ENCODE measurements at places on chromosomes 12 and 14.

DNA sequence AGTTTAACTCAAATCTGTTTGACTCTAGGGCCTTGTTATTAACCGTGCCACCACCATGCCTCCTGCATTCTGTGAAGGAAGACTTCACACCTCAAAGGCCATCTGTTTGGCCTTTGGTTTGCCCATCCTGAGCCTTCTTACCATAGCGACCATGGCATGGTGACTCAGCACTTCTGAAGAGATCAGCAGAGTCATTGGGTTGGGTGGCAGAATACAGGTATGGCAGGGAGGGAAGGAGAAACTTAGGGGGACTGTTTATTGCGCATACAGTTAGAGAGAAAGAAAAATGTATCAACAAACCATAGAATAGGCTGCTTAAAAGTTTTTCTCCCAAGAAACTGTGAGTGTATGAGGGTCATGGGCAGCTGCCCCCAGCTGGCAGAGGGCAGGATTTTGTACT lies 49.2 kb downstream of the DAD1 start:
- no peak for DNase-seq

DNA sequence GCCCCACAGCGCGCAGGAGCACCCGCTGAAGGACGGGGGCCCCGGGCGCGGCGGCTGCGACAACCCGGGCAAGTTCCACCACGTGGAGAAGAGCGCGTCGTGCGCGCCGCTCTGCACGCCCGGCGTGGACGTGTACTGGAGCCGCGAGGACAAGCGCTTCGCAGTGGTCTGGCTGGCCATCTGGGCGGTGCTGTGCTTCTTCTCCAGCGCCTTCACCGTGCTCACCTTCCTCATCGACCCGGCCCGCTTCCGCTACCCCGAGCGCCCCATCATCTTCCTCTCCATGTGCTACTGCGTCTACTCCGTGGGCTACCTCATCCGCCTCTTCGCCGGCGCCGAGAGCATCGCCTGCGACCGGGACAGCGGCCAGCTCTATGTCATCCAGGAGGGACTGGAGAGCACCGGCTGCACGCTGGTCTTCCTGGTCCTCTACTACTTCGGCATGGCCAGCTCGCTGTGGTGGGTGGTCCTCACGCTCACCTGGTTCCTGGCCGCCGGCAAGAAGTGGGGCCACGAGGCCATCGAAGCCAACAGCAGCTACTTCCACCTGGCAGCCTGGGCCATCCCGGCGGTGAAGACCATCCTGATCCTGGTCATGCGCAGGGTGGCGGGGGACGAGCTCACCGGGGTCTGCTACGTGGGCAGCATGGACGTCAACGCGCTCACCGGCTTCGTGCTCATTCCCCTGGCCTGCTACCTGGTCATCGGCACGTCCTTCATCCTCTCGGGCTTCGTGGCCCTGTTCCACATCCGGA lies 1.4 kb downstream of the FZD10 start:
- peak; percentile 37 for DNase-seq

DNA sequence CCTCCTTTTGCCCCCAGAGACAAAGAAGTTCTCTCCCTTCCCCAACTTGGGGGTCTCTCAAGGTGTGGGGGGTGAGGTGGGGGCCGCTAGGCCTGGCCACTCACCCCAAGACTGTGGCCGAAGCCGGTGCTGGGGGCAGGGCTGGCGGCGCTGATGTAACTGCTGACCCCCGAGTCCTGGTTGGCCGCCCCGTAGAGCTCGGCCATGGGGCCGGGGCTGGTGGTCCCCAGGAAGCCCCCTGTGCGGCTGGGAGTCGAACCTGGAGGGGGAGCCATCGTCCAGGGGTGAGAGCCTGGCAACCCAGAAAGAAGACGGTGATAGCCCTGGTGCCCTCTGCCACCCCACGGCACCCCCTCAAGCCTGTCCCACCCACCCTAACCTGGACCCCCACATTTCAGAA lies 18.5 kb upstream of the PLA2G1B start:
- DNase-seq: no peak

DNA sequence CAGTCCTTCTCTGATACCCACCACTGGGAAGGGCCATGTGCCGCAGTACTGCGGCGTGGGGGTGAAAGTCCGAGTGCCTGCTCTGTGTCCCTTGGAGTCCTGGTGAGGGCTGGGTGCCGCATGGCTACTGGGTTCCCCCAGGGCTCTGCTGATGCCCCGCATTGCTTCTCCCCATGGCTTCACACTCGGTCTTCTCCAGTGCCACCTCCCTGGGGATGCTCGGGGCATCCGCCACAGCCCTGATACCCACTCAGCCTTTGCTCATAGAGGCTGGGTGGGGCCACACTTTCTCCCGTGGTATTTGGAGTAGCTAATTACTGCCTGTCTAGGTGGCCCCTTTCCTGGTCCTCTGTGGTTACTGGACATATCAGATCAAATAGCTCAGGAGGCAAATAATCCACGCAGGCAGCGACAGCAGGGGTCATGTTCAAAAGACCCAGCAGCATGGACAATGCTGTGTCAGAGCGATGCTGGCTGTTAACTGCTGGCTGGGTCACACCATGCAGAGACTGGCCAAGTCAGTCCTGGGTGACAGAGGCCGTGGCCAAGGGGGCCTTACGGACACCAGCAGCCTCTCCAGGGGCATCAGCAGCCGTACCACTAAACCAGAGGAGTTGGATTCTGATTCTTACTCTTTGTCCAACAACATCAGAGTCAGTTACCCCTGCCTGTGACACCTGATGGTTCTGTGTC lies 106.5 kb downstream of the ADGRD1 start:
- no peak for DNase-seq

GRCh38 chr12:98863167-98863566 lies 218.1 kb downstream of the APAF1 start:
- DNase-seq: no peak

DNA sequence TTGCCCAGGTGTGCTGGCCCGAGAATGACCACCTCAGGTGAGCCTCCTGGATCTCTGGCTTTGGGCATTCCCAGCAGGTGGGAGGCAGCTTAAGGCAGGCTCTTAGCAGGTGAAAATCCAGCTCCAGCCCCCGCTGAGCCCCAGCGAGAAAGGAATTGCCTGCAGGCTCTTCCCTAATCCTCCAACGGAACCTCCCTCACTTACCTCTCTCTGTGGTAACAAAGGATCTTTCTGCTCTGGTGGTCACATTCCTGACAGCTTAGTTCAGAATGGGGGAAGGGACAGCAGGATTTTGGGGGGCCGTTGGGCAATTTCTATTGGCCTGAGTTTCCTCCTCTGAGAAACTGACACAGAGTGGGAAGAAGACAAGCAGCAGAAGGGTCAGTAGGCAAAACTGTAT lies 116.0 kb upstream of the LHX5 start:
- no peak for DNase-seq

GRCh38 chr14:60636879-60637478 lies 12.3 kb downstream of the SIX1 start:
- no peak for DNase-seq

GRCh38 chr12:92921877-92922276 lies 7.2 kb downstream of the EEA1 start:
- DNase-seq: no peak

- no peak for DNase-seq
Measured at GRCh38 chr12:82694970-82695369, 8.3 kb downstream of the TMTC2 start.

GRCh38 chr12:42174978-42175377 lies 30.3 kb upstream of the GXYLT1 start:
- no peak for DNase-seq

GRCh38 chr14:65650826-65651225 lies 238.3 kb downstream of the FUT8 start:
- no peak for DNase-seq

GRCh38 chr14:38137005-38137404 lies 70.7 kb upstream of the SSTR1 start:
- no peak for DNase-seq

GRCh38 chr14:90661866-90662265 lies 154.4 kb downstream of the TTC7B start:
- no peak for DNase-seq

DNA sequence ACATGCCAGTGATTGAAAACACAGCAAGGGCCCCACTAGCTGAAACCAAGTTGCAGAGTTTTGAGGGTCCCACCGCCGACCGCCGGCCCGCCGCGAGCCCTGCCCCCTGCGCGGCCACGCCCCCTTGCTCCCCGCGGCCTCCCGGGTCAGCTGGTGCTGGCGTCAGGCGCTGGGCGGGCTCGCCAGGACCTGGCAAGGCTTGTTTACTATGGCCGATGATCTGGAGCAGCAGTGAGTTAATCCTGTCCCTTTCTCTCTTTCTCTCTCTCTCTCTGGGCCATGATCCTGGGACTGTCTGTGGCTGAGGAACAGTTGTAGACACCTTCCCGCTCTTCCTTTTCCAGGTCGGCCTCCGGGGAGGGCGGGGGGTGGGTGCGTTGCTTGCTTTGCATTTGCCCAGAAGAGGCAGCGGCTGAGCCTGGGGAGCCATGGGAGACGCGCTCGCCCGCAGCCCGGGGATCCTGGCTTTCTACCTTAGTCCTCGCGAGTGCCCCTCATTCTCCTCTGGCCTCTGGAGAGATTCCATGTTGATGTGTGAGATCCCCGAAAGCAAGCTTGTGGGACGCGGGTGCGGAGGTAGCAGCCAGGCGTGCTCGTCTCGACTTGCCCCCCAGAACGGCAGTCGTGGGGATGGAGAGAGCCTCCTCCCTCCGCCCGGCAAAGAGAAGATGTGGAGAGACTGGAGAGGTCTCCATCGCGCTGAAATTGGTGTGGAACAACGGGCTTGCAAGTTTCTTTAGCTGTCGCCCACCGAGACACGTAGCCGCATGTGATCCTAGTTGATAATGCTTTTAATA lies at the start of gene ABHD4:
TSS of gene ABHD4 (plus strand) at position 202 of the 797 bp plus-strand sequence. CDS start at position 209, 7 bp downstream.
- peak; percentile 85 for DNase-seq

- no peak for DNase-seq
Measured at GRCh38 chr14:33836203-33836899, 114.5 kb downstream of the EGLN3 start.

DNA sequence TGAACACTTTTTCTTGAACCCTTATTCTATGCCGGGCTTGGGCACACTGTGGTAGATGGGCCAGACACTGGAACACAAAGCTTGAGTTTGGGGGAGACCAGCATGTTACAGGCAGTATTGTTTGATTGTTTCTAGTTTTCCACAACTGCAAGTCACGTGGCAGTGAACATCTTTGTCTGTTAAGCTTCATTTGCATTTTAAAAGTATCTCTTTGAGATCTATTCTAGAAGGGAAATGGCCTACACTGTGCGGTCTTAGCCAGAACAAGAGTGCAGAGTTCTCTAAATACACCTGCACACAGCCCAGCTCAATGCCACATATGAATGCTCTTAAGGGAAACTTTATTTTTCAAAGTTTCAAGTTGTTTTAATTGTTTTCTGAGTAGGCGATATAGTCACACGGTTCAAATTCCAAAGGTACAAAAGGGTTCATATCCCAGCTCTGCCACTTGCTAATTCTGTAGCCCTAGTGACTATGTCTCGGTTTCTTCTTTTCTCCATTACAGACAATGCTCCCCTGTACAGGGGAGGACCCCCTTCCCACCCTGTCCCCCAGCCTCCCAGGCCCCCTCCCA lies 24.9 kb downstream of the RIN3 start:
- no peak for DNase-seq

GRCh38 chr14:63100552-63100951 lies 55.3 kb upstream of the KCNH5 start:
- DNase-seq: no peak

GRCh38 chr12:59615392-59616165 lies 19.8 kb downstream of the SLC16A7 start:
- DNase-seq: no peak

DNA sequence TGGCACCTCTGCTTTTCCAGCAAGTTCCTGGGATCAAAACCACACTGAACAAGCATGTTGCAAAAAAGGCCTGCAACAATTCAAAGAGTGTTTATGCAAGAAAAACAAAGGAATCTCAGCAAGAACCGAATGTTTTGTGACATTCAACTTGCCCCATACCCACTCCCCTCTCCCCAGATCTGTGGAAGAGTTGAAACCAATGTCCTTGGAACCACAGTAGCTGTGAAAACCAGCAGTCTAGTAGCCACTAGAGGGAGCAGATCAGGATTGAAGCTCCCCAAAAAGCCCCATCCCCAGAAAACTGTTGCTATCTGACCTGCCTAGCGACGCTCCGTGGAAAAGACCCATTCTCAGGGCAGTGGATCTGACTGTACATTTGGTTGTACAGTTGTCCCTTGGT lies 27.1 kb downstream of the PRKAB1 start:
- no peak for DNase-seq

GRCh38 chr14:93018366-93018765 lies 95.4 kb downstream of the CHGA start:
- DNase-seq: no peak

GRCh38 chr12:49547090-49547690 lies 8.4 kb downstream of the KCNH3 start:
- DNase-seq: no peak

DNA sequence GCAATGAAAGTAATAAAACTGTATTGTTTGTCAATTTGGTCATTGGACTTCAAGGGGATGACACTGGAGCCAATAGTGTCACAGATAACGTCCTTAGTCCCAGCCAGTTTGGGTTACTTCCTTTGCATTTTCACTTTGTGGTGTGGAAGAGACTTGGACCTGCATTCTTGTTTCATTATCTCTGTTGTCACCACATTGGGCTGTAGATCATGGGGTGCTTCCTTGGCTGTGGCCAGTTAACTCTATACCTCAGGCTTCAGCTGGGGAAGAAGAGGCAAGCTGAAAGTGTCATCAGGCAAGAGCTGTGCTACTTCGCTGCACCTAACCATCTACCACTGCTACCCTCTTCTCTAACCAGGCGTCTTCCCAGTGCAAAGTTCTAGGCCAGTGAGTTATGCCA lies 15.1 kb upstream of the CISTR start:
- no peak for DNase-seq

- DNase-seq: peak; percentile 7
Measured at GRCh38 chr12:98998697-98999299, 353.7 kb downstream of the APAF1 start.

DNA sequence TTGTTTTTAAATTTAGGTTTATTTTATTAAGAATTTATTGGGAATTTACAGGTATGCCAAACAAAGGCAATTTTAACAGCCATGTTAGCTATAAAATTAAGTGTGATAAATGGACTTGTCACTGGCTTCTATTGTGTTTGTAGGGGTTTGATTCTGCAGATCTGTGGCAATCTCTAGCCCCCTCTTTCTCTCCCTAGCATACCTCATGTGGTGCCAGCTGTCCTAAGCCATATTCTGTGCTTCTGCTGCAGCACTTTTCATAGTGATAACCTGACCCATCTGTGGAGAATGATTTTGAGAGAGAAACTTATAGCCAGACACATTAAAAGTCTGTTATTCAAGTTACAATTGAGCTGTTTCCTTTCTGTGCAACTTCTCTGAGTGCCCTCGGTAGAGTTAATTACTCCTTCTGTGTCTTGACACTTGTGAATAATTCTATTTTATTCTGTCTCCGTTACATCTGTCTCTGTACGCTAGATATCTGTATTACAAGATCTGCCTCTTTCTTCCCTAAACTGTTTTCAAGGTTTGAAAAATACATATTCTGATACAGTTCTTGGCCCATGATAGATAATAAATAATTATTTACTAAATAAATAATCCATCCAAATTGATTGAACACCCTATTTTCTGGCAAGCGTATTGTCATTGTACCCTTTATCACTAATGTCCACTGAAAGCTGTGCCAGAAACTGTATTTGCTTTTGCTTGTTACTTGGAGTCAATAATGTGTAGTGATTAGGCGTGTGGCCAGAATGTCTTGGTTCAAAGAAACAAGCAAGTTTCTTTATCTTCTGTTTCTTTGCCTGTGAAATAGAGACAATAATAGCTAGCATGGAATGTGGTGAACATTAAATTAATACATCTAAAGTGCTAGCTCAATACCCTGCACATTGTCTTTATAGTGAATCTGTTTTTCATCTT lies 40.0 kb downstream of the FRS2 start:
- no peak for DNase-seq

GRCh38 chr12:64450711-64451486 lies 1.0 kb upstream of the TBK1 start:
- DNase-seq: no peak
